ENCODE measurements at places on chromosomes 2 and 18.

DNA sequence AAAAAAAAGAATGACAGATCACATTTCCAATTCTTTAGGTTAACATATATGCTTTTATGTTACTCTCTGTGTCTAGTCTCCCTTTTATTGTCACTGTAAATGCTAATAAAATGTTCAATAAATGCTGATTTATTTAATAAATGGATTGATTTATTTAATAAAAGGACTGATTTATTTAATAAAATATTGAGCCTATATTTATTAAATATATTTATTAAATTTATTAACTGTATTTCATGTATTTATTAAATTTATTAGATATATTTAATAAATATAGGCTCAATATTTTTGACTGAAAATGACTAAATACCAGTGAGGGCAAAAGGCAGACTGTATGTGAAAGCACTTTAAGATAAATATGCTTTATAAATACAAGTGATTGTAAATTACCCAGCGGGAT is 142.6 kb downstream of the SH3BP4 start:
- DNase-seq = no peak

DNA sequence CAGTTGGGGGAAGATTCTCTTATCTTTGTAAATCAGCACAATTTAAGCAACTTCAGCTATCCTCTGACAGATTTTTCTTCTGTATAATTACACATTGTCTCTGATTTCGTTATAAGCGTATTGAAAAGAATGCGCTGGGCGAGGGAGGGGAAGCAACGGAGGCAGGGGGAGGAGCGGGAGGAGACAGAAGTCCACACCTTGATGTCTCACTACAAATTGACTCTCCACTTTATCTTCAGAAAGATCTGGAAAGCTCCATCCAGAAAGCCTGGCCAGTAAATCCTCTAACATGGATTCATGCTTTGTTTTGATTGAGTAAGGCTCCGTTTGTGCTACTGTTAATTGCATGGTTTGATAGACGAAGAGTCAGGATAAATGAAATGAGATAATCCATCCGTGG is 76.6 kb downstream of the SMIM21 start:
- no peak for DNase-seq

GRCh38 chr18:75338631-75339030 is 88.9 kb downstream of the SMIM21 start:
- no peak for DNase-seq

DNA sequence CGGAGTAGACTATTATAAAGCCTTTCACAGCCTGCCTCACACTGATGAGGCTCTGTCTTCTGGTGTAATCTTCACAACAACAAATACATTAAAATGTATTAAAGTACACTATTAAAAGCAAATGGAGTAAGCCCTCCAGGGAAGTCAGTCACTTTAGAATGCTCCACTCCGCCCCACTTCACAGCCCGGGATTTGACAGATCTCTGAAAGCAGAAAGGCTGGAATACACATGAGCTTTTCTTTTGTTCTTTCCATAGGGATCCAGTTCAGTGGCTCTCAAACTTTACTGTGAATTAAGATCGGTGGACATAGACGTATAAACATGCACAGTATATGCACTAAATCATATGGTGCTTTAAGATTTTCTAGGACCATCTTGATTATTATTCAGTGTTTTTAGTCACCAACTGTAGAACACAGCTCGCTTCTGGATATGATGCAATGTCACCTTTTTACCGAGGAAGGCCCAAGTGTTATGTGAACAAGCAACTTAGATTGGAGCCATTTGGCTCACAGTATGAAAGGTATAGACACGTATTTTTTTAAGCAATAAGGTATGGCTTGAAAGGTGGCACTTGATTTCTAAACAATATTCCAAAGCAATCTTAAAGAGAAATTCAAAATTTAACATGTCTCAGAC is 151.1 kb downstream of the PRKCE start:
- no peak for DNase-seq

GRCh38 chr2:38076710-38077430 is 919 bp upstream of the CYP1B1 start:
- DNase-seq = no peak

GRCh38 chr2:24809316-24810007 is 16.2 kb downstream of the CENPO start:
- DNase-seq = no peak

DNA sequence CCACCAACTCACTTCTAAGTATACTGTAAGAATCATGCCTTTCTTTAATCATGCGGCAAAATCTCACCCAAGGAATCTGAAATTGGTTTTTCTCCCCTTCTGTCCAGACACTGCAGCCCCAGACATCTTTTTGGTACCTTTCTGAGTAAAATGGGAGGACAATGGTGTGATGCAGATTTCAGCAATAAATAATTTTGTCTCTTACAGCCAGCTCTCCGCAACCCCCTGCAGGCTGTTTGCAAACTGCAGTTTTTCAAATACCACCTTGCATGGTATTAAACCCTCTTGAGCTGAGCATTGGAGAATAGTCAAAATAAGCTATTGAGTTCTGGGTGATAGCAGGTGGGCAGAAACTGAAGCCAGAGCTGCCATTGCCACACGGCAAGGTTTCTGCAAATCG is 32.2 kb downstream of the GPR39 start:
- peak; percentile 3 for DNase-seq

DNA sequence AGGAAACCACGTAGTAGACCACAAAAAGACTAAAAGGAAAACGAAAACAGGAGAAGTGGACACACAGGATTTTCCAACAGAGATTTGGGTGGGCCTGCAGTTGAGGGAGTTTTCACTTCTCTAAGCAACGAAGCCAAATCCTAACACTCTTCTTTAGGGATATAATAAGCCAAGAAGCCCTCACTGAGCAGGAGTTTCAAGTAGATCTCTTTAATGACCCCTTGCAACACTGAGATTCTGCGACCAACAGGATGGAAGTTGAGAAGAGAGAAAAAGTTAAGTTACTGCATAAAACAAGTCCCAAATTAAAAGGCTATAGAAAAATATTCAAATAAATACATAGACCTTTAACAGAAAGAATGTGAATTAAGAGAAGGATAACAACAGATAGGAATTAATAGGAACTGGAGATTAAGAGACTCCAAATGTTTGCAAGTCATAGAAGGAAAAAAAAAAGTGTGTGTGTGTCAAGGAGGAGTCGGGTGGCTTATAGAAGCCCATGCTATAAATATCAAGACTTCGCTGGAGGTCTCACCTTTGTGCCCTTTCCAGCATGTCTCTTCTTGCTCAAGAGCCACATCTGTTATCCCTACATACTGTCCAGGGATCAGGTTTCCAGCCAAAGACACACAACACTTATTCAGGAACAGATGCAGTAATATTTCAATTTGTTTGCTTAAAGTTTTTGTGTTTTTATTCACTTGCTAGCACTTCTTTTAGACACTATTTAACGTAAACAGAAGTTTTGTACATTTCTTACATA is 69.4 kb upstream of the ARHGAP28 start:
- no peak for DNase-seq

- no peak for DNase-seq
These were observed 10.8 kb downstream of the OXER1 start for GRCh38 chr2:42752816-42753813.

- DNase-seq = no peak
These were observed 40.8 kb downstream of the NTSR2 start for GRCh38 chr2:11629215-11629614.

DNA sequence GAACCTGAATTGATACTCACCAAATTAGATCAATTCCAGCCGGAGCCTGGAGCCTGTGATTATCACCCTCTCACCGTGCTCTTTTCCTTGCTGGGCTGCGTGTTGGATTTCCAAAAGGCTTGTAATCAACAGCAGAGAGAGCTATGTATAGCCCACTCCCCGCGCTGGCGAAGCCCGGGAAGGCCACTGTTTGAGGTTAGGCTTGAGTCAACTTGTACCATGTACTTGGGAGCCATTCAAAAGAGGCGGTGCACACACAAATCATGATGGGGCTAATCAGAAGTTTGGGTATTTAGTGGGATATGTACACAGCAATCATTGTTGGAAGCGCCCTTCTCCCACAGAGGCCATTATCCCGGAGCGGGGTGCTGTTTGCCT is 151.6 kb downstream of the GLI2 start:
- DNase-seq = no peak

DNA sequence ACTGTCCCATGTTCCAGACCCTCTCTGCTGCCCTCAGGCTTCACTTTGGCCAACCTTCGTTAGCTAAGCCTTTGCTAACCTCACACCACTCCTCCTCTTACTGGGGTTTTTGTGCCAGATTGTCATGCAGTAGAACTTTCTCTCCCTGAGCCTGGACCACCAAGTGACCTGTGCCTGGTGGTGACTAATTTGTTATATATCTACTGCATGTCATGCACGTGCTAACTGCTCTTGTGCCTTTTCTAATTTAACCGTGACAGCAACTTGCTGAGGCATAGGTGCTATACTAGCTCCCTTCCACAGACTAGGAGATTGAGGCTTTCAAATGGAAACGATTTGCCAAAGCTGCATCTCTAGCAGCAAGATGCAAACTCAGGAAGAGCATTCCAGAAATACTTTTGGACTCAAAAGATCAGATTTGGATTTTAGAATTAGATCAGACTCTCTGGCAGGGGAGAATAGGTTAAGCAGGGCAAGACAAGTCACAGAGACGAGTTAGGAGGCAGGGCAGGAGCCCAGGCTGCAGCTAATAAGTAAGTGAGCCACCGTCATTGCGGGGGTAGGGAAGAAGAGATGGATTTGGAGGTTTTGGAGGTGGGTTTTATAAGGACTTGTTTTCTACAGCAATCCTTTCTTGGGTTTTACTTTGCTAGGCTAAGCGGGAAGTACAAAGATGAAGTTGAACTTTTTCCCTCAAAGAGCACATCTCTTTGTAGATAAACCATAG is 1.8 kb downstream of the PPP1R7 start:
- DNase-seq = no peak

GRCh38 chr18:25876330-25876948 is 214.0 kb downstream of the SS18 start:
- no peak for DNase-seq

- no peak for DNase-seq
These were observed 51.6 kb downstream of the RRM2 start for GRCh38 chr2:10174173-10174572.

DNA sequence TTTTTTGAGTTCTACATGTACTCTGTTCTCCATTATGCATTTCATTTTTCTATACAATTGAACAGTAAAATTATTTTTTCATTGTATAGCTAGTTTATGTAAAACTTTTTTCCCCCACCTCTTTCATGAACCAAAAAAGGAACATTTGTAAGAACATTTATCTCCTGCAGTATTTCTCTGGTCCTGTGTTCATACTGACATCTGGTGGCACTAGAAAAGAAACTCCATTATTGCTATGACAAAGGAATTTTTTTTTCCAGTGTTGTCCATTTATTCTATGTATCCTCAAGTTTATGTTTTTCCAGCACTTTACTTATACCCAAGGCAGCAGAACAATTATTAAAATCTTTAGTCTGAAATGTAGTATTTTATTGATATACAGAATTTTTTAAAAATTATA is 27.4 kb upstream of the CHAC2 start:
- no peak for DNase-seq

- no peak for DNase-seq
These were observed 66.1 kb downstream of the C18orf54 start for GRCh38 chr18:54423831-54424230.

DNA sequence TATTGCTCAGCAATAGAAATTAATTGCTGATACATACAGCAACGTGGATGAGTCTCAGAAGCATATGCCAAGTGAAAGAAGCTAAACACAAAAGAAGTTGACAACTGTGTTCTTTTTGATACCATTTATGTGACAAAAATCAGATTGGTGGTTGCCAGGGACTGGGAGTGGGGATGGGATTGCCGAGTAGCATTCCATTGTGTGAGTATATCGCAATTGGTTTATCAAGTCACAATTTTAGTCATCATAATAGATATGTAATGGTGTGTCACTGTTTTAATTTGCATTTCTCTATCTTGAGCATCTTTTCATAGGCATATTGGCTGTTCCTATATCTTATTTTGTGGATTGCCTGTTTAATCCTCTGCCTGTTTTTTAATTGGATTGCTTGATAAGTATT is 20.9 kb downstream of the STRADB start:
- no peak for DNase-seq

- no peak for DNase-seq
These were observed 224.0 kb downstream of the CELF4 start for GRCh38 chr18:37341473-37342086.

- no peak for DNase-seq
These were observed 120.2 kb downstream of the MYO3B start for GRCh38 chr2:170298115-170298514.

GRCh38 chr2:85813211-85813981 is 59.6 kb downstream of the ATOH8 start:
- DNase-seq = no peak

- DNase-seq = no peak
These were observed 14.7 kb downstream of the NABP1 start for GRCh38 chr2:191692502-191693115.

- no peak for DNase-seq
These were observed 242.3 kb upstream of the PXDN start for GRCh38 chr2:1986598-1986997.
